Activated naive CD4-positive, alpha-beta T cell (primary cell): ENCODE measurements at places on chromosomes 1 and 21.

DNA sequence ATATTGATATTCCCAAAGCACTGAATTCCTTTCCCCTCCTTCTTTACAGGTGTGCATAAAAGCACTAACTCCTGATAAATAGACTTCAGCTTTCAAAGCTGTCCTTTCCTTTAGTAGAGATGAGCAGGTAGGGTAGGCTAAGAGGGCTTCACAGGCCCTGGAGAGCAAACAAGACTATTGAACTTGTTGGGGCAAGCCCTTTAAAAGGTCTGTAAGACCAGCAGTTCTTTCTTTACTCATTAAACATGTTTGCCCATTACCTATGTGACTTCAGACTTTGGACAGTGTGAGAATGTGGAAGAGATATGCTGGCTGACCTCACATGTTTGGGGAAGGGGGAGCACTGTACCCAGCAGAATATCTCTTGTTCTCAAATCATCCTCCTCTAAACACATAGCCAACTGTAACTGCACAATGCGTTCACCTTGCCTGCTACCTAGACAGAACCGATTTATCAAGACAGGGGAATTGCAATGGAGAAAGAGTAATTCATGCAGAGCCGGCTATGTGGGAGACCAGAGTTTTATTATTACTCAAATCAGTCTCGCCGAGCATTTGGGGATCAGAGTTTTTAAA, 27.1 kb upstream of the HAO2 start:
- DNase-seq: no peak

GRCh38 chr1:150235294-150235851, 539 bp downstream of the ANP32E start:
- DNase-seq: no peak

GRCh38 chr1:26320896-26321295, 3.1 kb downstream of the CD52 start:
- DNase-seq: no peak

DNA sequence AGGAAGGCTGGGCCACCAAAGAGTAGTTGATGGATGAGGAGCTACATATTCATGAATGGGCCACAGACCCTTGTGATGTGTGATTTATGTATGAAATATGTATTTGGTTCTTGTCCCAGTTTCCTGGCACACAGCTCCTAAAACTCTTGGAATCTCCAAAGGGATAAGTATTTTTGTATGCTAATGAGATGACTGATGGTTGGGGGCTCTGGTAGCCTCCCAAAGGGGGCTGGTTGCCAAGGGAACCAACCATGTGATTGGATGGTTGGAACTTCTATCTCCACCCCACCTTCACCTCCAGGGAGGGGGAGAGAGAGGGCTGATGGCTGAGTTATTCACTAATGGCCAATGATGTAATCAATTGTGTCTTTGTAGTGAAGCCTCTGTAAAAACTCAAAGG, 77.1 kb downstream of the ZNF281 start:
- DNase-seq: no peak

- DNase-seq: no peak
Measured at GRCh38 chr1:230280054-230280795, 145.9 kb downstream of the PGBD5 start.

GRCh38 chr1:111213412-111213811, 13.0 kb upstream of the DENND2D start:
- DNase-seq: no peak

DNA sequence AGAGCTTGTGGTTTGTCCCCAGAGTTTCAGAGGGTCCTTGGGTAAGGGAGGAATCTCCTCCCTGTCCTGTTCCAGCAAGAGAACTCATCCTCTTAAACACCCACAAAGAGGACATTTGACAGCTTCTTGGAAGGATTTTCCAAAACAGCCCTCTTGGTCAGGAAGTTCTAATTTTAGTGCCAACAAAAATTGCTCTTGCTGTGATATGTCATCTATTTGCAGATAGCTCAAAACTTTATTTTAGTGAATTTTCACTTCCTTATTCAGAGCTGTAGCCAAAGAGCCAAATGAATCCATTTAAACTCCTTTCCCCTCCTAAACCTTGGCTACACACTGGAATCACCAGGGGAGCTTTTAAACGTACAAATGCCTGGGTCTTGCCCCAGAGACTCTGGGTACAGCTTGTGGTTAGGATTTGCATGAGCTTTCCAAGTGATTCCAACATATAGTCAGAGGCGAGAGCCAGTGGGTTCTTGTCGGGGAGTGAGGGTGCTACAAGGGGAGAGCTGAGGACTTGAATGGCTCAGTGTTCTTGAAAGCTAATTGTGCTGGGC, 11.8 kb upstream of the RASSF5 start:
- no peak for DNase-seq

DNA sequence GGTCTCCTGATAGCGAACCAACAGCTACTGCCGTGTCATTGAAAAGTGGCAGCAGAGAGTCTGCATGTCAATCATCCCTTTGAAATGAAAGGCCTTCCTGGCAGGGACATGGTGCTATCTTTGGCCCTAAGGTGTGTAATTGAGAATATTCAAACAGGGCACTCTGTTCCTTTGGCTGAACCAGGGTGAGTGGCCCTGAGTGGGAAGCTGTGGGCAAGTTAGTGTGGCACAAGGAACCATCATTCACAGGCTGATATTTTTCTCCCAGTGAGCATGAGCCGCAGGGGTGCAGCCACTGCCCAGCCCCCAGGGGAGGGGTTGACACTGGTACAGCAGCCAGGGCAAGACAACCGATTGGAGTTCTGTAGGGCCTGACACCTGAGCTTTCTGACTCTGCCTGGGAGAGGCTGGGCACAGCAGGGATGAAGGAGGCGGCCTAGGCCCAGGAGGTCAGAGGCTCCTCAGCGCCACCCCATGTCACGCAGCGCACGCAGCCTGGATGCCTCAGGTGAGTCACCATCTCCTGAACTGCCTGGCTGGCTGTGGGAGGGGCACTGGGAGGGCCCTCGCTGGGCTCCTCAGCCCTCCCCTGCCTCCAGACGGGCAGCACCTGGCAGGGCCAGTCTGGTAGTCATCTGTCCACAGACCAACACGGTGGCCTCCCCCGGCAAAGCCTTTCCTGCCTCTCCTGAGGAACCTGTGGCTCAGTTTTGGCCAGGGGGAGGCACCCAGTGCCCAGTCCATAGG, 13.2 kb downstream of the QSOX1 start:
- no peak for DNase-seq

DNA sequence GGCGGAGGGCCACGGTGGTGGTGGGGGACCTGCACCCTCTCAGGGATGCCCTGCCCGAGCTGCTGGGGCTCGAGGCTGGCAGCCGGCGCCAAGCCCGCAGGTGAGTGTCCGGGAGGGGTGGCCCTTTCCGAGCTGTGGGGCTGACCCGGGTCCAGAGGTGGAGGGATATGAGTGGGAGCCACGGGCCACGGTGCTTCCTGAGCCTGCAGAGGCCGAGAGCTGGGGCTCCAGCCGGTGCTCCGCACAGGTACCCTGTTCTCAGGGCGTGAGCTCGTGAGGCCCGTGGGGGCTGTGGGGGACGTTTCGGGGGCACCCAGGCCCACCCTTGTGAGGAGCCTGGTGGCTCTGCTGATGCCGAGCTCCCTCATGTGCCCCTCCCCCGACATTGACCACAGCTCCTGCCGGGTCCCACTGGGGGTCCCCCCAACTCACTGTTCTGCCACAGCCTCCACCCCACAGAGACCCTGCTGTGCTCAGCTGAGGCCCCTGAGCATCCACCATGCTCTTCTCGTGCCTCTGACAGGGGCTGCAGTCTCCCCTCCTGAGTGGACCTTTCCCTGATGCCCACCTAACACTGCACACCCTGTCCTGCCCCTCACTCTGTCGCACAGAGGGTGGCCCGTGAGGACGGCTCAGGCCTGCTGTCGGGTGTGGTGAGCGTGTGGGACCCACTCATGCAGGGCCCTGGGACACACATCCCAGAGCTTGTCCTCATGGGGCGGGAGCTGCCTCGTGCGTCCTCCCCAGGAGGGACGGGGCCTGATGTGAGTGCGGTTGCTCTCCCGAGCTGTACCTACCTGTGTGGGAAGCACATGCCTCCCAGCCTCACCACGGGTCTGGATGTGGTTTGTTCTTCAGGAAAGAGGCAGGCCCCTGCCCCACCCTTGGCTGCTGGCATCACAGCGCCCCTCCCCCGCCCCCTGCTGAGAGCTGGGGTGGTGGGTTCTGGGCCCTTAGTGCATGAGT, 27.5 kb downstream of the SLX9 start:
- no peak for DNase-seq

DNA sequence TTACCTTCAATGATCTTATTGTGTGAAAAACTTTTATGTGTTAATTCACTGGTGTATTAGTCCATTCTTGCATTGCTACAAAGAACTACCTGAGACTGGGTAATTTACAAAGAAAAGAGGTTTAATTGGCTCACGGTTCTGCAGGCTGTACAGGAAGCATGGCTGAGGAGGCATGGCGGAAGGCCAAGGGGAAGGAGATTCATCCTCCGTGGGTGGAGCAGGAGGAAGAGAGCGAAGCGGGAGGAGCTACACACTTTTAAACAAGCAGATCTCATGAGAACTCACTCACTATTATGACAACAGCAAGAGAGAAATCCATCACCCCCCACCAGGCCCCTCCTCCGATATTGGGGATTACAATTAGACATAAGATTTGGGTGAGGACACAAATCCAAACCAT, 44.2 kb upstream of the RGS7 start:
- no peak for DNase-seq
